CD4-positive, alpha-beta T cell treated with Interleukin-2 at 100 ng/mL for 4 hours (primary cell): ENCODE measurements at places on chromosomes 4 and X.

DNA sequence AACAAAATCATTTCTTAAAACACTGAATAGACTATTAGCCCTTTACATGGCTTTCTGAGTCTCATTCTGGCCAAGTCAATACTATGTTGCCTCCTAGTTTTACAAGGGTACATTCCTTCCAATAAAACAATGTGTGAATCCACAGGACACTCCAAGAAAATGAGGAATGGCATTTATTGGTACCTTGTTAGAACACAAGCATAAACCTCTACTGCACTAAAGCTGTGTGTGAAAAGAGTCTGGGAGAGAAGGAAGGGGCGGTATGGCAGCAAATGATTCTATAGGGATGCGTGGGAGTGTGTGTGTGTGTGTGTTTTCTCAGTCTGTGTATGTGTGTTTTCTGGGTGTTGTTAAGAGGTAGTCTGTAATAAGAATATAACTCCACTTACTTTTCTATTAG, 48.9 kb downstream of the CXCL1 start:
- DNase-seq: no peak

GRCh38 chr4:48546336-48546735, 56.3 kb downstream of the ZAR1 start:
- peak; percentile 15 for DNase-seq

GRCh38 chr4:10032625-10033024, 11.3 kb upstream of the SLC2A9 start:
- no peak for DNase-seq

- peak; percentile 45 for DNase-seq
Measured at GRCh38 chrX:107628662-107629539, 591 bp downstream of the PRPS1 start.

DNA sequence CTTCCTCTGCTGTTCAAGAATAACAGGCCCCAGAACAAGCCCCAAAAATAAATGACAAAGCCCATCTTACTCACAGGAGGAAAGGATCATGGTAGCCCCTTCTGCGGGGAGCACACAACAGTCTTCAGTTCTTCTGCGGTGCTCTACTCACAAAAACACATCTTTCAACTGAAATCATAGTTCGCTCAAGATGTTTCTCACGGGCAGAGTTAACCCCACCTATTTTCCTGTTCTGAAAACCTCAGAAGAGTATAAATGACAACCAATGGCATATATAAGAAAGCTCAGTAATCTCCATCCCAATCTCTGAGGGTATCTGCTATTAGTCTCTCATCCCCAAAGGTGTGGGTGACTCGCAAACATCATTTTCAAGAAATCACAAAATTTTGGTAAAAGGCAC, at the start of gene TXK:
Gene TXK (minus strand): TSS at position 170 of the 400 bp plus-strand sequence. CDS start 80 bp downstream, at position 90.
- DNase-seq: peak; percentile 70

DNA sequence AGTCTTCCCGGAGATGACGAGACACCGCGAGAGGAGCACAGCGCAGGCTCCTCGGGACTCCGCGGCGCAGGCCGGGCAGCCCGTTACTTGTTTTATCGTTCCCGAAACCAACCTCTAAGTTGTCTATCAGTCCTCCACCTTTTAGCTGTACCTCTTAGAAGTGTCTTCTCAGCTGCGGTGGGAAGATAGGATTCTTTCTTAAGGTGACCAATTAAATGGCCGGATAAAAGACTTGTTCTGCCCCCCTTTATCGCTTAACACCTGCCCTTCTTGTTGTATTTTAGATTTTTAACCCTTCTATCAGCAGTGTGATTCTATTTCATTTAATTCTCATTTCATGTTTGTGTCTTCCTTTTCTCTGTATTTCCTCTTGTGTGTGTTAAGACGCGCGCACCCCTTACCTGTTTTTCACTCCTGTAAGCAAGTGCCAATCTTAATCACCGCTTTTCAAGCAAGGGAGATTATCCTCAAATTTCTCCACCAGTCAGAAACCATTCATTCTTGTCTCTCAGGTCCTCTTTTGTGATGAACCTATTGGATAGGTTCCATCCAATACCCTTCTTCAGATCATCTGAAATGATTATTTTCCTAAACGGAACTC, at the start of gene SLC9B2:
Gene SLC9B2 (minus strand): TSS at position 15 of the 601 bp plus-strand sequence. CDS start 9,211 bp downstream, outside the sequence.
- DNase-seq: peak; percentile 51

DNA sequence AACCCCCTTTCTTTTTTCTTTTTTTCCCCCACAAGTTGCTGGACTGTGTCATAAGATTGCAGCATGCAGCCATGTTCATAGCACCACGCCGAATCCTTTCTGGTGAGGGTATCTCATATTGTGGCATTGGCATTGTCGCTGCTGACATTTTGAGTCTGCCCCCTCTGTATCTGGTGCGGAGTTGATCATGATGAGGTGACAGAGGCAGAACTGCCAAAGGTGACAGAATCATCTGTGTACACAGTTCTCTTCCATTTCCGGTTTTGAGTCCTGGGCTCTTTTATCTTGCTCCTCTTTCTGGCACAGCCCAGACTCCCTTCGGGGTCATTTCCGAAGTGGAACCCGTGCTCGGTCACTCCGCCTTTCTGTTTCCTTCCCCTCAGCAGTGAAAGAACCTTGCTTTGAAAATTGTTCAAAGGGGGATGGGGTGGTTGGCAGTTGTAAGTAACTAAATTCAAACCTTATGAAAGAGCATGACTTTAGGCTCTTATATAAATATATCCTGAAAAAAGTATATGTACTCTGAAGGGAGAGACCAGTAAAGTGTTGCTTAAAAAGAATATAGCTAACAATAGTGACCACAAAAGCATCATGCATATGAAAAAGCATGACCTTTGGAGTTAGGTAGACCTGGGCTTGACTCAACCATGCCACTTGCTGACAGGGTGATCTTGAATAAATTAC, 55.0 kb upstream of the BMP2K start:
- DNase-seq: peak; percentile 12

- peak; percentile 8 for DNase-seq
Measured at GRCh38 chrX:68180579-68180978, 252.7 kb downstream of the OPHN1 start.

- no peak for DNase-seq
Measured at GRCh38 chr4:75723163-75724065, 963 bp upstream of the USO1 start.
